Activated T-cell treated with anti-CD3 and anti-CD28 coated beads for 4 hours (primary cell): ENCODE measurements at places on chromosomes 1 and 21.

- no peak for DNase-seq
Observed at GRCh38 chr1:203328714-203329122, 22.2 kb downstream of the FMOD start.

- no peak for DNase-seq
Observed at GRCh38 chr1:211892577-211892976, 62.0 kb upstream of the LPGAT1 start.

DNA sequence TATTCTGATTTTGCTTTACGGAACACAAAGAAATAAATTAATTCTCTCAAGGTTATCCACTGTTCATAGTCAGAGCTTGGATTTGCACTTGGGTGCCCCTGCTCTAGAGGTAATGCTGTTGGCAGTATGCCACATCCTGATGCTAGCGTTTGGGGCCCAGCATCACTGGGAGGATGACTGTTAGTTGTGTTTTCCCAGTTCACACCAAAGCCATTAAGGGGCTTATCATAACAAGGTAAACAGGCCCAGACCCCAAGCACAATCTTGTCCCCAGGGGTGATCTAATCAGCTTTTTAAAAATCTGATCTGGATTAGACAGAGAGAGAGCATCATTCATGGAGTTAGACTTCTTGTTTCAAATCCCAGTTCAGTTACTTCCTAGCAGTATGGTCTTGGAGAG lies 60.2 kb upstream of the PBX1 start:
- DNase-seq: no peak

- no peak for DNase-seq
Observed at GRCh38 chr1:41859686-41860085, 59.0 kb downstream of the HIVEP3 start.

DNA sequence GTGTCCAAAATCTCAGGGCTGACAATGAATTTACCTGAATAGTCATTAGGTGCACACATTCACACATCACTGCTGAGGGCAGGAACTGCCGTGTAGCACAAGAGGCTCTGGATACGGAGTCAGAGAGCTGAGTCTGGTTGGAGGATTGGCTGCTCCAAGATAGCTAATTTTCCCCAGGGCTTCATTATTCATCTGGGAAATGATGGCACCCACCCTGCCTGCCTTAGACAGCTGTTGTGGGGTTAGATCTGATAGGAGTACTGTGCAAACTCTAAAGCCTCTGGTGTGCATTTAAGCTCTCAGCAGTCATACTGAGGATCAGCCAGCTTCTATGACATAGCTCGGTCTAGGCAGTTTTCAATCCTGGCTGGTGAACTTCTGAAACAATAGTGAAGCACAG lies 67.0 kb downstream of the LMX1A start:
- no peak for DNase-seq
